ENCODE measurements at places on chromosomes 3 and 15.

GRCh38 chr3:177602601-177603147 lies 405.4 kb upstream of the TBL1XR1 start:
- H3K36me3 ChIP-seq = peaks cover 2% of the 10 kb centered on the region
- DNase-seq = no peak
- H3K27ac ChIP-seq = peak overlapping the region; percentile 10
- H3K4me3 ChIP-seq = no peak overlapping the region

- H3K4me3 ChIP-seq = no peak overlapping the region
- H3K27me3 ChIP-seq = no peaks in the 10 kb centered on the region
- peaks cover 8% of the 10 kb centered on the region for H3K36me3 ChIP-seq
- DNase-seq = no peak
Measured at GRCh38 chr3:45453839-45454238, 65.5 kb downstream of the LARS2 start.

DNA sequence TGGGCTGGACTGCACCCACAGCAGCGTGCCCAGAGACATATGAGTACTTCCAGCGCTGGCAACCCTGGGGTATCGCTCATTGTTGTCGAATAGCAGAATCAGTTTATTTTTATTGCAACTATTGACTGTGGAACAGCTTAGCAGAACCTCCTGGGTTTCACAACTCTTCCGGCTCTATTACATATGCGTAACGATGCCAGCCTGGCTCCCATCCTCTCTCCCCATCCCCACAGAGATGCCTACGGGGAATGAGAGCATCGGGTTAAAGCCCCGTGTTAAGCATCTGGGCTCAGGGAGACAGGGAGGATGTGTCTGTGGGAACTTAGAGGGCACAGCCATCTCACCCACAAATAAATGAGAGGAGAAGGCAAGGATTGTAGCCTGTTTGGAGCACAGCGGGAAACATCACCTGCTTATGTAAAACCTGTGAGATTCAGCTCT lies 76.6 kb upstream of the DLG1 start:
- no peak for DNase-seq
- H3K36me3 ChIP-seq = peaks cover 2% of the 10 kb centered on the region
- H3K4me3 ChIP-seq = no peak overlapping the region
- H3K27me3 ChIP-seq = peaks cover 43% of the 10 kb centered on the region
- no peak overlapping the region for H3K27ac ChIP-seq

GRCh38 chr15:66619152-66619903 lies 53.5 kb upstream of the LCTL start:
- H3K27me3 ChIP-seq = peaks cover 36% of the 10 kb centered on the region
- no peak for DNase-seq
- no peaks in the 10 kb centered on the region for H3K4me1 ChIP-seq
- H3K27ac ChIP-seq = no peak overlapping the region

GRCh38 chr15:35696767-35697231 lies 150.8 kb upstream of the DPH6 start:
- H3K27me3 ChIP-seq = no peaks in the 10 kb centered on the region
- H3K4me1 ChIP-seq = no peaks in the 10 kb centered on the region
- H3K27ac ChIP-seq = no peak overlapping the region
- no peak overlapping the region for H3K4me3 ChIP-seq
- no peak for DNase-seq

DNA sequence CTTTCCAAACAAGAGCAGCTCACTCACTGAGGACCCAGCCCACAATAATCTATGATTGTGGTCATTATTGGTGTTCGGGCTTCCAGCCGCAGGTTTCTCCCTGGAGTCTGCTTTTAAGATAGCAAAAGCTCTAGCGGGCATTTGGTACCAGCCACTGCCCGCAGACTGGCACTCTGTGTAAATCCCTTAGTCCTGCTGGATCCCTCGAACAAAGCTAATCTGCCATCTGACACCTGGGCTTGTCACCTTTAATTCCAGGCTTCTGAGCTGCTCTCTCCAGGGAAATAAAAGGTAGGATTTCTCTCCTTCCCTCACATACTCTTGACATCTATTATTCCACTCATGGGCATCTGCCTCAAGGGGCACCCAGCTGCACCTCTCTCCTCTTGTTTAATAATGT lies 158.7 kb downstream of the PDCD6IP start:
- H3K4me1 ChIP-seq = no peaks in the 10 kb centered on the region
- H3K36me3 ChIP-seq = no peaks in the 10 kb centered on the region
- no peak overlapping the region for H3K4me3 ChIP-seq
- no peaks in the 10 kb centered on the region for H3K27me3 ChIP-seq
- H3K27ac ChIP-seq = no peak overlapping the region
- no peak for DNase-seq

GRCh38 chr3:4977853-4978203 lies 1.4 kb upstream of the BHLHE40 start:
- peak overlapping the region; percentile 99 for H3K4me3 ChIP-seq
- H3K36me3 ChIP-seq = peaks cover 55% of the 10 kb centered on the region
- no peak for DNase-seq
- H3K27ac ChIP-seq = peak overlapping the region; percentile 99
- H3K27me3 ChIP-seq = no peaks in the 10 kb centered on the region

DNA sequence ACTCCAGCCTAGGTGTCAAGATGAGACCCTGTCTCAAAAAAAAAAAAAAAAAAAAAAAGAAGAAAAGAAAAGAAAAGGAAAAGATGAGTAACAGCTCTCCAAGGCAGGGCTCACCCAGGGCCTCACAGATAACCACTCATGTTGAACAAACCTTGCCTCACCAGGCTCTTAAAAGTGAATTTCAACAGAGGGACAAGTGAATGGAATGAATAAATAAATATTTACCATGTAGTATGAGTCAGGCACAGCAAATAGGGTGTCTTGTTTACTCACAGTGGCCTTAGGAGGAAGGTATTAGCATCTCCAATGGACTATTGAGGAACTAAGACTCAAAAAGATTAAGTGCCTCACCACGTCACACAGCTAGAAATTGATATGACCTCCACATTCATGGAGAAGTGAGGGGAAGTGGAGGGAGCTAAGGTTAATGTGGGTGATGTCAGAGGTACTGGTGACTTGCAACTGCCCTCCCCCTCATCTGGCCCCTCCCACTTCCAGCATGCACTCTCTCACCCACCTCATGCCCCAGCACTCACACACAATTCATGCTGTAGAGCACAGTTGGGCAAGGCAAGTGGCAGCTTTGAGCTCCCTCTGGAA lies 255.5 kb downstream of the UACA start:
- no peak overlapping the region for H3K27ac ChIP-seq
- DNase-seq = no peak
- H3K27me3 ChIP-seq = no peaks in the 10 kb centered on the region
- peaks cover 51% of the 10 kb centered on the region for H3K4me1 ChIP-seq
- H3K36me3 ChIP-seq = peaks cover 2% of the 10 kb centered on the region

- H3K27me3 ChIP-seq = peaks cover 11% of the 10 kb centered on the region
- H3K27ac ChIP-seq = no peak overlapping the region
- no peaks in the 10 kb centered on the region for H3K4me1 ChIP-seq
Measured at GRCh38 chr3:50657816-50658215, 16.9 kb upstream of the DOCK3 start.

- H3K4me1 ChIP-seq = no peaks in the 10 kb centered on the region
- H3K27me3 ChIP-seq = no peaks in the 10 kb centered on the region
- peaks cover 2% of the 10 kb centered on the region for H3K36me3 ChIP-seq
- no peak overlapping the region for H3K27ac ChIP-seq
Measured at GRCh38 chr3:63624941-63625560, 27.4 kb upstream of the SNTN start.

- DNase-seq = no peak
- no peaks in the 10 kb centered on the region for H3K27me3 ChIP-seq
- no peaks in the 10 kb centered on the region for H3K36me3 ChIP-seq
- no peak overlapping the region for H3K4me3 ChIP-seq
- peaks cover 7% of the 10 kb centered on the region for H3K4me1 ChIP-seq
- no peak overlapping the region for H3K27ac ChIP-seq
Measured at GRCh38 chr15:56763141-56763895, 30.0 kb upstream of the ZNF280D start.

- DNase-seq = no peak
- no peaks in the 10 kb centered on the region for H3K36me3 ChIP-seq
- H3K4me1 ChIP-seq = peaks cover 9% of the 10 kb centered on the region
- H3K4me3 ChIP-seq = no peak overlapping the region
- no peaks in the 10 kb centered on the region for H3K27me3 ChIP-seq
Measured at GRCh38 chr3:160948273-160948672, 156.9 kb downstream of the B3GALNT1 start.

- peaks cover 21% of the 10 kb centered on the region for H3K27me3 ChIP-seq
- no peak overlapping the region for H3K27ac ChIP-seq
- DNase-seq = no peak
- H3K4me1 ChIP-seq = no peaks in the 10 kb centered on the region
Measured at GRCh38 chr3:123431658-123432324, 17.1 kb downstream of the ADCY5 start.

GRCh38 chr3:182729903-182730674 lies 63.2 kb upstream of the ATP11B start:
- H3K27ac ChIP-seq = no peak overlapping the region
- no peaks in the 10 kb centered on the region for H3K4me1 ChIP-seq
- peaks cover 58% of the 10 kb centered on the region for H3K27me3 ChIP-seq

All from central memory CD8-positive, alpha-beta T cell (primary cell).